ENCODE measurements at places on chromosomes 5 and 9.
A peak's percentile ranks its signal among the peaks of the same experiment; 100 is the strongest.

GRCh38 chr5:134125039-134126015 lies 10.8 kb downstream of the TCF7 start:
- no peaks in the 10 kb centered on the region for H3K27me3 ChIP-seq
- H3K4me3 ChIP-seq = no peak overlapping the region
- peaks cover 16% of the 10 kb centered on the region for H3K36me3 ChIP-seq

- DNase-seq = peak; percentile 90
- peaks cover 45% of the 10 kb centered on the region for H3K36me3 ChIP-seq
- no peaks in the 10 kb centered on the region for H3K27me3 ChIP-seq
- no peak overlapping the region for H3K4me3 ChIP-seq
- H3K4me1 ChIP-seq = peaks cover 26% of the 10 kb centered on the region
- H3K27ac ChIP-seq = peak overlapping the region; percentile 88
Measured at GRCh38 chr5:113050721-113051382, 74.3 kb downstream of the DCP2 start.

DNA sequence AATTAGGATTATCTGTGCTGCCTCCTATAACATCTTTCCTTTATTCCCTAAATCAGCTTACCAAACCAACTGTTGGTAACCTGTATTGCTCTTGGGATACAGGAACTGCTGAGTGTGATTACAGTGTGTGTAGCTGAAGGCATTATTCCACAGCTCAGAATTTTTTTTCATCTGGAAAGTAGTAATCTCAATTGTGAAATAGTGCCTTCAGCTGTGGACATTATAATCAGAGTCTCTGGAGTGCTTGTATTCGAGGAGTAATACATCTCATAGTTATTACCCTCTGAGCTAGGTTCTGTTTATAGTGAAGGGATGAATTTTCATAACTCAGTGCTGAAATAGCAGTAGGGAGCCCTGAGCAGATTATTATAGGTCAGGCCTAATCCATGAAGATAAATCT lies 199.5 kb downstream of the MAST4 start:
- H3K27ac ChIP-seq = no peak overlapping the region
- H3K27me3 ChIP-seq = no peaks in the 10 kb centered on the region
- no peaks in the 10 kb centered on the region for H3K36me3 ChIP-seq
- H3K4me3 ChIP-seq = no peak overlapping the region

- no peak overlapping the region for H3K4me3 ChIP-seq
- no peaks in the 10 kb centered on the region for H3K4me1 ChIP-seq
- no peaks in the 10 kb centered on the region for H3K36me3 ChIP-seq
- H3K27me3 ChIP-seq = no peaks in the 10 kb centered on the region
- H3K27ac ChIP-seq = no peak overlapping the region
Measured at GRCh38 chr5:16160706-16161105, 18.9 kb downstream of the MARCHF11 start.

- no peaks in the 10 kb centered on the region for H3K36me3 ChIP-seq
- peaks cover 13% of the 10 kb centered on the region for H3K4me1 ChIP-seq
- H3K27me3 ChIP-seq = peaks cover 26% of the 10 kb centered on the region
- no peak overlapping the region for H3K27ac ChIP-seq
Measured at GRCh38 chr5:77180167-77181081, 30.1 kb upstream of the PDE8B start.

- no peaks in the 10 kb centered on the region for H3K4me1 ChIP-seq
- no peak overlapping the region for H3K4me3 ChIP-seq
- H3K27ac ChIP-seq = no peak overlapping the region
- no peaks in the 10 kb centered on the region for H3K27me3 ChIP-seq
Measured at GRCh38 chr5:147893820-147894219, 12.5 kb downstream of the C5orf46 start.

GRCh38 chr9:33289936-33290246 lies 425 bp upstream of the NFX1 start:
- H3K36me3 ChIP-seq = peaks cover 17% of the 10 kb centered on the region
- H3K4me3 ChIP-seq = peak overlapping the region; percentile 85
- peak overlapping the region; percentile 95 for H3K27ac ChIP-seq
- peaks cover 16% of the 10 kb centered on the region for H3K4me1 ChIP-seq

Data from muscle of leg (tissue), 16 donors.